Left cardiac atrium (tissue), 4 donors: ENCODE measurements at places on chromosomes 1 and 21. TPM values are rescaled to one million over a fixed set of nuclear protein-coding genes. Genes with fewer than 3 reads are reported as not detected.

Gene TXNDC12
- total RNA-seq = 38.7 TPM

- peak; percentile 28 for DNase-seq
Measured at GRCh38 chr21:36698981-36699545, at the start of gene SIM2. SIM2 (plus strand) TSS chr21:36699115; CDS start chr21:36699747, 632 bp downstream.

Gene USH2A
- total RNA-seq = 1.7 TPM

Gene HSF2BP
- 0.68 TPM for total RNA-seq

DNA sequence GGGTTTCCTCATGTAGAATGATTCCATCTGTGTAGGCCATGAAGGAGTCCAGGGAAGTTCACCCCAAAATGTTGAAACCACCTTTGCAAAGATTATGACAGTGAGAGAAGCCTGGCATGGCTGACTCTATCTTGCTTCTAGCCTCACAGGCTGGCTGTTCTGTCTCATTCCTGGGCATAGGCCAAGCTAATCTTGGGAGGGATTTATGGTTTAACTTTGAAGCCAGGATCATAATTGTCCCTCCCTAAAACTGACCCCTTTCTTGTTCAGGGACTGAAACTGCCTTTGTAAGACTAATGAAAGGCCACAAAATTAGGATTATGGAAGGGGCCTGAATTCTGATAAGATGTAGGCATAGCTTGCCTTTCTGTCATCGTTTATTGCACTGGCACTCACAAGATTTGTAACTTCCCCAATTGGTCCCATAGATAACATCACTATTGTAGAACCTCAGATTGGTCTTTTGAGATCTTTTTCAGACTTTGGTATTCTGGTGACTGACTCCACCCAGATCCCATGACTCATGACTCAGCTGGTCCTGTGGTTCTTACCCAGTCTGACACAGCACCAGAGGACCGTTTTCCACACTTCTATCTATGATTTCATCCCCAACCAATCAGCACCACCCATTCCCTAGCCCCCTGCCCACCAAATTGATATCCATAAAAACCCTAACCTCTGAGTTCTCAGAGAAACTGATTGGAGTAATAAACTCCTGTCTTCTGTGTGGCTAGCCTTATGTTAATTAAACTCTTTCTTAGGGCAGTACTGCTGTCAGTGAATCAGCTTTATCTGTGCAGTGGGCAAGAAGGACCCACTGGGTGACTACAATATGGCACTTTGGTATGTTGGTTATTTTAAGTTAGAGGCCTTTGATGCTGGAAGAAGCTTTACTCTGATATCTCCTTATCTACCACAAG lies 13.6 kb upstream of the LAMTOR5 start:
- DNase-seq = peak; percentile 42

Gene HMCN1
- total RNA-seq = 10.4 TPM

DNA sequence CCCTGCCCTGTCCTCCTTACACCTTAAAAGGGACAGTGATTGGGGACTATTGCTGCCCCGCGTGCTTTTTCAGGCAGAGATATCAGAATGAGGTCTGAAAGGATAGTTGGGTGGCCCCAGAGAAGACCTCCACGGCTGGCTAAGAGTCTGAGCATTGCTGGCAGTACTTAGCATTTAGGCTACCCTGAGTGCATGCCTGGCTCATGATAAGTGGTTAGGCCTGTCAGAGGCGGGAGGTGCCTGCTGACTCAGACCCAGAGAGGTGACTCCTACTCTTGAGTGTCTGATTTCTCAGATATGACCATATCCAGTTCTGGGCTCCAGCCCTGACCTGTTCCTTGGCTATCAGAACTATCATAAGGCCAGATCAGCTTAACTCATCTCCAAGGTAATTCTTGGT lies 213.7 kb downstream of the PBX1 start:
- peak; percentile 71 for DNase-seq

Gene CORT
- total RNA-seq = not detected

DNA sequence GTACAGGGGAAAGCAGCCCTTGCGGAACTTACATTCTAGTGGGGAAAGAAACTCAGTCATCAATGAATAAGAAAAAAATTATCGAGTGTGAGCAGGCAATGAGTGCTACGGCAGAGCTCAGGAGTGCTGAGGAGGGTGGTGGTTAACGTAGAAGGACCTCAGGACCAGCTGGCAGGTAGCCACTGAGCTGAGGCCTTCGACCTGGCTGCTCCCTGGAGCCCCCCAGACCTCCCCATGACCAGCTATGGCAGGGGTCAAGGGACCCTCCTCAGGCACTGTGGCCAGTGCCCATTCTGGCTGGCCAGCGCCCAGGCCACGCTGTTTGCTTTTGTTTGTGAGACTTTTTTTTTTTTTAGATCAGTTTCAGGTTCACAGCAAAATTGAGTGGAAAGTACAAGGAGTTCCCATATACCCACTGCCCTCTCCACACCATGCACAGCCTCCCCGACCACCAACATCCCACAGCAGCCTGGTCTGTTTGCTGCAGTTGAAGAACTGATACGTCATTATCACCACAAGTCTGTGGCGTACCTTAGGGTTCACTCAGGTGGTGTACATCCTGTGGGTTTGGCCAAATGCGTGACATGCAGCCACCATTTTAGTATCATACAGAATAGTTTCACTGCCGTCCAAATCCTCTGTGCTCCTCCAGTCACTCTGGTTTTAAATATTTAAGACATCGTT lies 11.8 kb upstream of the TTC22 start:
- DNase-seq = no peak

Gene UBE2U
- not detected for total RNA-seq

- no peak for DNase-seq
Measured at GRCh38 chr1:211714154-211714553, 38.7 kb upstream of the NEK2 start.

DNA sequence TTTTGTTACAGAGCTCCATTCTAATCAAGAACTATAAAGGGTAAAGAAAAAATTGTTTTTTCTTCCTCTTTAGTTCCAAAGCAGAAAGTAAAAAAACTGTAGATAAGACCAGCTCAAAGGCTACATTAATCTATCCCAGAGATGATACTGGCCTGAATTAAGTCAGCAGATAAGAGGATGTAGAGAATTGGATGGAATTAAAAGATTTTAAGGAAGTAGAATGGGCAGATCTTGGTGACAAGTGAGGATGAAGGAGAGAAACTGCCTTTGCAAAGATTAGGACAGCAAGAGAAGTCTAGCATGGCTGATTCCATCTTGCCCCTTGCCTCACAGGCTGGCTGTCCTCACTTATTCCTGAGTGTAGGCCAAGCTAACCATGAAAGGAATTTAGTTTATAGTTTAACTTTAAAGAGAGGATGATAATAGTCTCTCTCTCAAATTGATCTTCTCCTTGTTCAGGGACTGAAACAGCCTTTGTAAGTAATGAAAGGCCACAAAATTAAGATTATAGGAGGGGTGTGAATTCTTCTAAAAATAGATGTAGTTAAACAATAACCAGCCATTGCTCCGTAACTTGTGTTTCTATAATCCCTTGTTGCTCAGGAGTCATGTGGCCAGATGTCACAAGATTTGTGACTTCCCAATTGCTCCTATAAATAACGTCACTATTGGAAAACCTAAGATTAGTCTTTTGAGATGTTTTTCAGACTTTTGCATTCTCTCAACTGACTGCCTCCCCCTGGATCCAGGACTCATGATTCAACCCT lies 265.0 kb upstream of the USP24 start:
- DNase-seq = no peak

Gene PLPPR5
- not detected for total RNA-seq

Gene HSPB7
- total RNA-seq = 2,192 TPM

Gene S100A7
- not detected for total RNA-seq

Gene NBPF20
- 1.3 TPM for total RNA-seq

Gene CACNA1S
- not detected for total RNA-seq

Gene BARHL2
- total RNA-seq = not detected

- DNase-seq = no peak
Measured at GRCh38 chr1:69223156-69223555, 344.6 kb upstream of the LRRC7 start.

DNA sequence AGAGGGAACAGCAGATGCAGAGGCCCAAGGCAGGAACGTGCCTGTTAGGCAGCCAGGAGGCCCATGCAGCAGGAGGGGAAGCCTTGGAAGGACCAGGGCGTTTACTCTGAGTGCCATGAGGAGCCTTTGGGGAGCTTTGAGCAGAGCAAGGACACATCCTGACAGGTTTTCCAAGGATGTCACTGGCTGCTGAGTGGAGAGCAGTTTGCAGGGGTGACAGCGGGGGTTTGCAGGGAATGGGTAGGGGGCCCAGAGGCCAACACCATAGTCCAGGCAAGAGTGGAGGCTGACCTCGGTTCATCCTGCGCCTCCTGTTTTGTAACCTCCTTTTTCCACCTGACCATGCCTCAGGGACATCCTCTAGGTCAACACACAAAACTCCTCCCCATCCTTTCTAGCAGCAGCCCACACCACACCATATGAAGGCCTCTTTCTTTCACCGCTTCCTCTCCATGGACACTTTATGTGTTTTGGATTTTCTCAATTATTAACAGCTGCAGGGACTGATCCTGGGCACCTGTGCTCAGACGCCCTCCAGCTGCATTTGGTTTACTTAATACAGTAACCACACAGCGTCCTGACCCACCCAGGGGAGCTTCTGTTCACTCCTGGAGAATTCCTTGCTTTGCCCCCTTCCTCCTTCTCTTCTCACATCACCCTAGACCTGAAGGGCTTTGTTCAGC lies 528.5 kb downstream of the MATN1 start:
- no peak for DNase-seq

DNA sequence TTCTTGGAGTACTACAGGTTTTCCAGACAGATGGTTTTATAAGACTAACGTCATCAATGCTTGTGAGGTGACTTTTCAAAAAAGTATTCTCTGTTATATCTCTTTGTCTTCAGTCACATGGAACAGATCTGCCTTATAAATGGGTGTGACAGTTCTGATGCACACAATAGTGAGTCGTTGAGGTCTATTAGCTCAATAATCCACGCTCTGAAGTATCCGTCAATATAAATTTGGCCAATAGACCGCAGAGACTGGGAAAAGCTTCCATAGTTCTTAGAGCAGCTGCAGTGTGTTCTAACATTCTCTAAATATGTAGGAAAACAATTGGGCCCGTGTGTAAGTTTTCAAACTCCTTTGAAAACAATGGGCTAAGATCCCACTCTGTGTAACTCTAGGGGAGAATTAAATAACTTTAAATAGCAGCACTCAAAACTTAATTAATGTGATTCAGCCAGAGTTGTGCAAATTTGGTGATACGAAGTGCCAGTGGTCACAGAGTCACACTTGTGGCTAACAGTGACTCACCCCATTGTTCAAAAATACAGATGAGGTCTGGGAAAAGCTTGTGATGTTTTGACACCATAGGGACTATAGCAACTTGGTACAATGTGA lies 316.0 kb downstream of the LMO4 start:
- no peak for DNase-seq
